ENCODE measurements at places on chromosomes 11 and 22. TPM values are rescaled to one million over a fixed set of nuclear protein-coding genes. Genes with fewer than 3 reads are reported as not detected.

DNA sequence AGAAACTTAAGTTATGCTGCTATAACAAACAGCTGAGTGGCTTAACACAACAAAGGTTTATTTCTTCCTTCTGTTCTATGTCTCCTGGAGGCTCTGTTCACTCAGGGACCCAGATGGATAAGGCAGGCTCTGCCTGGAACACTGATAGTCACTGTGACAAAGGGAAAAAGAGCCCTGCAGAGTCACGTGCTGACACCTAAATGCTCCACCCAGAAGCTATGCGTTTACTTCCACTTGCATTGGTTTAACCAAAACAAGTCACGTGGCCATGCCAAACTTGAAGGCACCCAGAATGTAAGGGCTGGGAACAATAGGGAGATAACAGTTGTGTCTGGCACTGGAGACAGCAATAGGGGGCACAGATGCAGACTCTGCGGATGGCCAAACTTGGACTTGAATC is 3.4 kb upstream of the MS4A15 start:
- no peak for DNase-seq

Gene HTR3B
- not detected for total RNA-seq

GRCh38 chr11:124674168-124674517 is 439 bp downstream of the SPA17 start:
- no peak for DNase-seq

DNA sequence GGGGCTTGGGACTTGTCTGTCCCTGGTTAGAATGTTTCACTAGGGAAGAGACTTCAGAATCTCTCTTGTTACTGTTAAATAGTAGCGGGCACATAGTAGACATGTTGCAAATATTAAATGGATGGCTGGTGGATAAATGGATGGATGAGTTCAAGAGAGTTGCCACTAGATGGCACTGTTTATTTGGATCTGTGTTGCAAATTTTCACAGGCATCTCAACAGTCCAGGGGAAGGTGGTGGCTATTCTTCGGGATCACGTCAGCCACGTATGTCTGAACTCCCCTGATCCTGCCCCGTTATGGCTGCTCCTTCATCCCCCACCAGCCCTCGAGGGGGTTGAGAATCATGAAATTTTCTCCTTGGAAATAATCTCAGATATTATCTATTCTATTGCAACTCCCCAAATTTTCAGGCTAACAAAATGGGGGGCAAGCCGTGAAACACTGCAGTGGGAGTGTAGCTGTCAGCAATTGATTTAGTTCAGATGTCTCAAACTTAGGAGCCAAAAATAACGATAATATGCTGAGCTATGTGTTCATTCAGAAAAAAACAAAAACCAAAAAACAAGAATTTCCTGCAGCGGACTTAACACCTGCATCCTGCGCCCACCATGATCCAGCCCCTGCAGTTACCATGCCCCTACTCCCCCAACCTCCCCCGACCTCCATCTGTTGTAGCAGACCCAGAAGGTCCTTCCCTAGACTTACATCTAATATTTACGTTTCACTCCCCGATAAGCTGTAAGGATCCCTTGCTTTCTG is 29.1 kb upstream of the BIRC3 start:
- DNase-seq: peak; percentile 67

DNA sequence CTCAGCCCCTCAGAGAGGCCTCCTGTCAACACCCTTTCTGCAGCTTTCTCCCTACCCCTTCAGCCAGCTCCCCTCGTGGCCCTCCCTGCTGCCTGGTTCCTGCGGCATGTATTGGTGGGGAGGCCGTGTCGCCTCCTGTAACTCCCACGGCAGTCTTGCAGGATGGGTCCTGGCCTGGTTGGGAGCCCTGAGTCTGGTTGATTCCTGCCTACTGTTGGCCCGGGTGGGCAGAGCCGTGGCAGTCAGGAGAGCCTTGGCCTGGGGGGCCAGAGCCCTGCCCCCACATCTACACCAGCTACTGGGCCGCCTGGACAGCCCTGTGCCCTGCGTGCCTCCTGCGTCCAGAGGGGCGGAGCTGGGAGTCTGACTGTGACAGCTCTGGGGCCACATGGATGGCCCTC is 30.3 kb upstream of the GRAMD4 start:
- DNase-seq: no peak

Gene SYT13
- total RNA-seq: not detected

DNA sequence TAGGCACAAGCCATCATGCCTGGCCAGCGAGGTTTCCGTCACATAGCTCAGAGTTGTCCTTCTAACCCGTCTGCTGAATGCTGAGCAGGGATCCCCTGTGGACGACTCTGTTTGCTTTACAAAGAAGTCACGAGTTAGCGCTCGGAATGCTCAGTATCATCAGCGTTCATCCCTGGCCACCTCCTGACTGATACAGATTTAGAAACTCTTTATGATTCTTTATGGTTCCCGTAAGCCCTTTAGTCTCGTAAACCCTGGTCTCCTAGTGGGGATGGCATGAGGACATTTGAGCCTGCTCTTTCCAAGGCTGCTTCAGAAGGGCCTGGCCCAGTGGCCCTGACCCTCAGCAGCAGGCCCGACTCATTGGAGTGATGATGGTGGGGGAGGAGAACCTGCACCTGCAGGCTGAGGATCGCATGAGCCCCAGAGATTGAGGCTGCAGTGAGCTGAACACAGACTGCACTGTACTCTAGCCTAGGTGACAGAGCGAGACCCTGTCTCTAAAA is 9.6 kb downstream of the PEX26 start:
- DNase-seq: no peak

Gene UPK3A
- total RNA-seq: 1.0 TPM

DNA sequence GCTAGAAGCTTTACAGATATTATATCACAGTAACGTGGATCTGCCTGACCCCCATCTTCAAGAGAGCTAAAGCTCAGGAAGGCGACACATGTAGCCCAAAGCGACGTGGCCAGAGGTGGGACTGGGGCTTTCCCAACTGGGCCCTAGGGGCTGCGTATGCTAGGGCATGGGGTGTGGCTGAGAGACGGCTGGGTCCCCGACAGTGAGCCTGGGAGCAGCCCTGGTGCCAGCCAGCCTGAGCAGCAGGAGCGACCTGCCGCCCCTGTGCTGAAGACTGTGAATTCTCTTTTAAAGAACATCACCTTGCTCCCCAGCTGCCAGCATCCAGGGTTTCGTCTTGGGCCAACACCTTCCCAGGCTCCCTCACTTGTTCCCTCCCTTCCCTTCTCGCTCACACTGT is 32.9 kb upstream of the CYP2D6 start:
- DNase-seq: no peak

Gene GGTLC2
- not detected for total RNA-seq

GRCh38 chr11:93525601-93526345 is 17.4 kb downstream of the SMCO4 start:
- no peak for DNase-seq

DNA sequence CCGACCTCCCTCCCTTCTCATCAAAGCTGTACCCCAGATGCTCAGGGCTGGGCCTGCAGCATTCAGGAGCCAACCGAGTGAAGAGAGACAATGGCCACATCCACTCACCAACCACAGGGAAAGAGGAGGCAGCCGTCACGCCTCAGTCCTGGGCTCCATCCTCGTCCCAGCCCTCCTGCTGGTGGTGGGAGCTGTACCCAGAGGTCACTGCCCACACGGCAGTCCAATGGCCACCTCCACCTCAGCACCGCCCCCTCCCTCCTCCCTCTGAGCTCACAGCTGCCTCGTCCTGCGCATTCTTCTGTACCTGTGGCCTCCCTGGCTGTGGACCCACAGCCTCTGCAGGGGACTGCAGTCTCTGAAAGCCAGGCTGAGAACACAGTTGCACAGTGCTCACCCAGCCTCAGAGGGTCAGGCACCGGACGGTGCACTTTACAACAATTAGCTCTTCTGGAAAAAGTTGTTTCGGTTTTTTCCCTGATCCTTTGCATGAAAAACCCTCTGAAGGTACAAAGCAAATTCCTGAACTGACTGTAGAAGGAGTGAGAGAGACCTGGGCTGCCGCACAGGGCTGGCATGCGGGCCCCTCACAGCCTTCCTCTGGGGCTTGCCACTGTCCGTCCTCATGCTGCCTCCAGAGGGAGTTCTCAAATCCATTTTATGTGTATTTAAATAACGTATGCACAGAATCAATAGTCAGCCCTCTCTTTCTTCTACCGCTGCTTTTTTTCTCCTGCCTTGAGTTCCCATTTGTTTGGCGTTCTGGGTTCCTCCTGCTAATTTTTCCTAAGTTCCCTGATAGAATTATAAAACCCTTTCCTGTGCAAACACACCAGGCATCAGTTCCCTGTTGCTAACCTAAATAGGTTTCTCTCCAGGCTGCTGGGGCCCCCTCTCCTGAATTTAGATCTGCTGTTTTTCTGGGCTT is 52.7 kb downstream of the PHF21B start:
- DNase-seq: no peak

GRCh38 chr11:47983464-47984397 is 3.4 kb downstream of the PTPRJ start:
- DNase-seq: no peak

DNA sequence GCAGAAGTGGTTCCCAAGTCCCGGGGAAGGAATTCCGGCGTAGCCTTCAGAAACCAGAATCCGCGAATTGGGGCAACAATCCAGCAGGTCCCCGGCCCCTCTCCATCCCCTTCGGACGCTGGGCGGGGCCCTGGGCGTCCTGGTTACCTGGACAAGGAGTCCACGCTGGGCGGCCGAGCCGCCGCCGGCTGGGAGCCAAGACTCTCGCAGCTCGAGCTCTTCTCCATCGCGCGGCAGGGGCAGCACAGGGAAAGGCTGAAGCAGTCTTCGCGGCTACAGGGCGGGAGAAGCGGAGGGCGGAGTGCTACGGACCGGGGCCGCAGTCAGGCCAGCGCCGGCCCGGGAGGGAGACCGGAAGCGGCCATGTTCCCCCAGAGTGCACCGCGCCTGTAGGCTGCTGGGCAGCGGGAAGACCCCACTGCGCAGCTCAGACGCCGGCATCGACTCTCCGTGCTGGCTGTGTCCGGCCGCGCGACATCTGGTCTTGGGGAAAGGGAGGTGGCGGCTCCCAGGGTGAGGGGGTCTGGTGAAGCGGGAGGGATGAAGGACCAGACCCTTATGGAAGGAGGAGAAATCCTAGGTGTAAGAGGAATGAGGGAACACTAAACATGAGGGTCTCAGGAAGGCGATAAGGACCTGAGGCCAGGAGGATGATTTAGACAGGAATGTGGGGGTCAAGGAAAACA is at the start of gene MTMR2:
TSS of gene MTMR2 (minus strand) at position 380 of the 686 bp plus-strand sequence. CDS start at position 227, 153 bp downstream.
- DNase-seq: peak; percentile 72

DNA sequence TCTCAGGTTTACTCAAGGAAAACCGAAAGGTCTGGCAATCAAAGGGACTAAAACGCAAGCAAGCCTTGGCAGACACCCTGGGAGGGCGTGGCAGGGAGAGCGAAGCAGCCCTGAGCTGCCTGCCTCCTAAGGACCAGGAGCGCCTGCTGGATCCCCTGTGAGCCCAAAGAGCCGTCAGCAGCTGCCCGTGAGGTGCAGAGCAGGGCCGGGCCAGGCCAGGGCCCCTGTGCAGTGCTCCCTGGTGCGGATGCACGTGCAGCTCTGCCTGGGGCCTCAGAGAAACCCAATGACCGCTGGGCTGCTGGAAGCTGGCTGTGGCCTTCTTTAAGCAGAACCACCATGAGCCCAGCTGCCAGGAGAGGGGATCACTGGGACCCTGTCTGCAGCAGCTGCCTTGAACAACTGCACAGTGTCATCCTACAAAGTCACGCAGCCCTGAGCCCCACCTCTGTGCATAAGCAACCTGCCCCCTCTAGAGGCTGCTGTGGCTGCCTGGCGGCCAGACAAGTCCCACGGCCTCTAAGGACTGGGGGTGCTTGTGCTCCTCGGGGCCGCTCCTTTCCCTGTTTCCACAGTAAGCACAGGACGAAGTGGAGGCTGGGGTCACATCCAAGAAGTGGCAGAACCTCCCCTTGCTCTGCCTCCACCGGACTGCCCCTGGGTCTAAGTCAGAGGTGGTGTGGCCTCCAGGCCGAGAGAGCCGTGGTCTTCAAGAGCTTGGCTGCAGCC is 29.1 kb upstream of the COMT start:
- no peak for DNase-seq

GRCh38 chr22:44658311-44658953 is 43.6 kb upstream of the PRR5 start:
- no peak for DNase-seq
